ENCODE measurements at places on chromosomes 2 and 18.

- DNase-seq, result no peak
These were observed 10.4 kb downstream of the DNAJC10 start for GRCh38 chr2:182726473-182726872.

DNA sequence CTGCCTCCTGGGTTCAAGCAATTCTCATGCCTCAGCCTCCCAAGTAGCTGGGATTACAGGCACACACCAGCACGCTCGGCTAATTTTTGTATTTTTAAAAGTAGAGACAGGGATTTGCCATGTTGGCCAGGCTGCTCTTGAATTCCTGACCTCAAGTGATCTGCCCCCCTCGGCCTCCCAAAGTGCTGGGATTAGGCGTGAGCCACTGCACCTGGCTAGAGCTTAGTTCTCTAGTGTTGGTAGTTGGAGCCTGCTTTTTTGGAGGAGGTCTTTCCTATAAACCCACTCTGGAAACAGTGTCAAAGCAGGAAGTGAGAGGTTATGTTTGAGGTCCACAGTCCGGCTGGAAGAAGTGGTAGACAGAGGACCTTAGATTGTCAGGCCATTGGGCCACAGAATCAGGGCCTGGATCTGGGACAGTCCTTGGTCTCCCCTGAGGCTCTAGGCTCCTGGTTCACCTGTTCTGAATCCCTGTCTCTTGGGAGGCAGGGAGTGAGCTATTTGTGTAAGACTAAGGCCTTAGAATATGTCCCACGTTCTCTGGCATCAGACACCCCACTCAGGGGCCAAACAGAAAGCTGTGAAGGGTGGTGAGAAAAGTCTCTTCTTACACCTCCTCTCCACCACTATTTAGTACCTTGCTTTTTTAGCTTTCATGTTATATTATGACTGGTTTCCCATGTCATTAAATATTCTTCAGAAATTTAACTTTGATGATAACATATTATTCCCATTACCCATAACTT lies 34.5 kb downstream of the PCBP1 start:
- DNase-seq, result no peak

GRCh38 chr18:62723666-62724281 lies 8.4 kb downstream of the PHLPP1 start:
- no peak for DNase-seq

DNA sequence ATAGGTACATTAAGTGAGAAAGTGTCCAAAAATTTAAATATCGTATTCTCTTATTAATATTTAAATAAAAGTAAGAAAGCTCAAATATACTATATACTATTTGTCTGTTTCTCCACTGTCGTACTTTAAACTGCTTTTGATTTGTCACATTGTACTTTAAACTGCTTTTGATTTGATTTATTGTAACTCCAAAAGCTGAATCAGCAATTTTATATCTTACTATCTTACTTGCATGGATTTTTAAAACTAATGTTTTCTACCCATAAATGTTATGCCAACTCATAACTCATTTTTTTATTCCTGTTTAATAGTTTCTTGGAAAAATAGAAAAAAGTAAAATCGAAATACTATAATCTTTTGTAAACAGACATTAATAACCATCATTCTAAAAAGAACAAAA lies 1128.2 kb upstream of the ACVR2A start:
- DNase-seq, result no peak

DNA sequence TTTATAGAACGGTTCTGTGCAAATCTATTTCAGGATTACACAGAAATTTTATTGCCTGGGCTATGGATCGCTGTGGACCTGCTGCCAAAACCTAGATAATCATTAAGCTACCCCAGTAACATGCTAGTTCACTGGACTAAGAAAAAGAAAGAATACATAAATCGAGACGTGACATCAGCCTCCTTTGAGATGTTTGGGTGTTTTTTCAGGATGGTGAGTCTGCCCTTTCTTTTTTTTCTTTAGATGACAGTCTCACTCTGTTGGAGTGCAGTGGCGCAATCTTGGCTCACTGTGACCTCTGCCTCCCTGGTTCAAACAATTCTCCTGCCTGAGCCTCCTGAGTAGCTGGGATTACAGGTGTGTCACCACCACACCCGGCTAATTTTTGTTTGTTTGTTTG lies 52.0 kb downstream of the FHOD3 start:
- no peak for DNase-seq

DNA sequence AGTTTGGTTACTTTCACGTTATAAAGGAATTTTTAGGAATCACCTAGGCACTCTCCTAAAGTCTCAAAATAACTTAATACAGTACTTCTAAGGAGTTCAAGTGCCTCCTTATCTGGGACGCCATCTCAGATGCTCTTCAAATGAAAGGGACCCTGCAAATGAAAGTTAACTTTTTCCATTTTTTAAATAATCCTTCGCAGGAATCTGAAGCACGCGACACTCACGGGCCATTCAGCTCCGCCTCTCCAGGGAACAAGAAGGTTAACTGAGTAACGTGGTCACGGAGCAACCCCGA lies 537 bp upstream of the ZC3H15 start:
- DNase-seq, result no peak

DNA sequence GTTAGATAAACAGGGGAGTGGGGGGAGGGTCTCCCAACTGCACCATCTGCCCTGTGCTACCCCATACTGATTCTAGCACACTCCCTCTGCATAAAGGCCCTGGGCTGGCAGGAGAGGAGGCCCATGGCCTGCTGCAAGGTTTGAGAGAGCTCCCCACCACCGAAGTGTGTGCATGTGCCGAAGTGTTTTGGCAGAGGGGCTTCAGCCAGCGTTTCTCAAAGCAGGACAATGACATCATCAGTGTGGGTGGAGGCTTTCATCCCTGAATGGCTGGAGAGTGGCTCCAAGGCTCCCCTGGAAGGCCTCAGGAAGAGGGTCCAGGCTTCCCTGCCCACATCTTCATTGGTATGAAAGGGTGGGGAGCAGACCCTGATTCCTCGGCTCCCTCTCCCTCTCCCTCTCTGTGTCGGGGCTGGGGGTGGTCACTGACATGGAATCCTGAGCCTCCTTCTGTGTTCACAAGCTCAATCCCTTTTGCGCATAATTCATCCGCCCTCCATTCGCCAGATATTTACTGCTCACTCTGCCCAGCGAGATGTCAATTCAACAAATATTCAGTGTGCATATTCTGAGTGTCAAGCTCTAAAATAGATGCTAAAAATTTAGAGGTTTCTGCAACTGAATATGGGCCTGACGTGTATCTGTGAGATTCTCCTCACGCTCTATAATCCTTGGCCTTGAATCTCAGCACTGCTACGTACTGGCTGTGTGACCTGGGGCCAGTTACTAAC lies 122.1 kb downstream of the CELF4 start:
- DNase-seq, result no peak

DNA sequence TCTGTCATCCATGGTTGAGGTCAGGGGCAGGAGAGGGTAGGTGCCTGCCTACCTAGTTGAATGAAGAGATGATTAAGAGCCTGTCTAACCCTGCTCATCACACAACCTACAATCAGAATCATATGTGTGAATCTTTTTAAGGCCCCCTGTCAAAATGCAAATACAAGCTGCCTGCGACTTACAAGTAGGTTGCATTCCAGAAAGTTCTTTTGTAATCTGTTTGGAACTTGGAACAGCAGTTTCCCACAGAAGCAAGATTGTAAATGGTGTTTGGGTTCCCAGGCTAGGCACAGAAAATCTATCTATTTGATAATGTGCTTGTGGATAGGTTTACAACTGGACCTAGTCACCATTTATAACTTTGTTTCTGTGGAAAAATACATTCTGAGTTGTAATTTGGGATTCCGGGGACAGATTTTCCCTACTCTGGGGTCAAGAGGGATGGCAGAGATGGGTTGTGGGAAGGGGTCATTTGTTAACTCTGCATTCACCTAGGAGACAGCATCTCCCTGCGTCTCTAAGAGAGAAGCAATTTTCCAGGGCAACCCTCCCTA lies 4.4 kb downstream of the LIPG start:
- DNase-seq, result no peak

- DNase-seq, result no peak
These were observed 1160.7 kb upstream of the NRXN1 start for GRCh38 chr2:52192656-52193055.

Data from CD4-positive, alpha-beta T cell treated with Interleukin-1 beta for 1 hour (primary cell).